Activated CD4-positive, alpha-beta T cell treated with anti-CD3 and anti-CD28 coated beads for 24 hours (primary cell): ENCODE measurements at places on chromosomes 2 and 18.

- DNase-seq: no peak
Observed at GRCh38 chr18:37484983-37485834, 80.4 kb downstream of the CELF4 start.

DNA sequence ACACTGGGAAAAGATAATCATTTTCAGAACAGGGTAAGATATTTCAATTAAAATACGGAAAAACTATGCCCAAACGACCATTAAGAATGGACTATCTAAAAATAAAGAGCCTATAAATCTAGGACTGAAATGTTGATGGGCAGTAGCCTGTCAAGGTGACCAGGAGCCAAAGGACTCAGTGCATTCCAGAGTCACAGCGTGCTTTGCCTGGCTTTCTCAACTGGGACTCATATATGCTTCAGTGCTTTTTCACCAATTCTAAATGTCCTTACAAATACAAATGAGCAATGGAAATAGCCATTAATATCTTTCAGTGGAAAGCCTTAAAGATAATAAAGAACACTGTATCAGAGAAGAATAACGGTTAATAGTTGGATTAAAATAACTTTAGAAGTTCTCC is 35.4 kb downstream of the PREPL start:
- DNase-seq: no peak

DNA sequence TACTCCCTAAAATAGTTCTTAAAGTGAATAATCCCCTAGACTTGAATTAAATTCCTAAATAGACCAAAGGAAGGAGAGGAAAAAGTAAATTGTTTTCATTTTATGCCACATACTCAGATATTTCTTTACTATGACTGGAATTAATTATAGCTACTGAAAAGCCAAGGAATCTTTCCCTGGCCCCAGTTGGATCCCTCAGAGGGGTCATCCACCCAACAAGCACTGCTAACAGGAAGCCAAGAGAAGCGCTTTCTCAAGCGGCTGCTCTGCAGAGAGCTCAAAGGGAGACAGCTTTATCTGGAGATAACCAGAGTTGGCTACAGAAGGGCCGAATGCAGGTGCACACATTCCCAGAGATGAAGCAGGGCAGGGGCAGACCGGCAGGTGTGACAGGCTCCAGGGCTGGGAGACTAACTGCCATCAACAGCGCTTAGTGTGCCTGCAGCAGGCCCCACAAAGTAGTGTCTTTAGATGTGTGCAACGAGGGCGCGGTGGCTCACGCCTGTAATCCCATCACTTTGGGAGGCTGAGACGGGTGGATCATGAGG is 51.1 kb downstream of the POLR1A start:
- no peak for DNase-seq

GRCh38 chr2:113922784-113923183 is 32.9 kb downstream of the ACTR3 start:
- no peak for DNase-seq

DNA sequence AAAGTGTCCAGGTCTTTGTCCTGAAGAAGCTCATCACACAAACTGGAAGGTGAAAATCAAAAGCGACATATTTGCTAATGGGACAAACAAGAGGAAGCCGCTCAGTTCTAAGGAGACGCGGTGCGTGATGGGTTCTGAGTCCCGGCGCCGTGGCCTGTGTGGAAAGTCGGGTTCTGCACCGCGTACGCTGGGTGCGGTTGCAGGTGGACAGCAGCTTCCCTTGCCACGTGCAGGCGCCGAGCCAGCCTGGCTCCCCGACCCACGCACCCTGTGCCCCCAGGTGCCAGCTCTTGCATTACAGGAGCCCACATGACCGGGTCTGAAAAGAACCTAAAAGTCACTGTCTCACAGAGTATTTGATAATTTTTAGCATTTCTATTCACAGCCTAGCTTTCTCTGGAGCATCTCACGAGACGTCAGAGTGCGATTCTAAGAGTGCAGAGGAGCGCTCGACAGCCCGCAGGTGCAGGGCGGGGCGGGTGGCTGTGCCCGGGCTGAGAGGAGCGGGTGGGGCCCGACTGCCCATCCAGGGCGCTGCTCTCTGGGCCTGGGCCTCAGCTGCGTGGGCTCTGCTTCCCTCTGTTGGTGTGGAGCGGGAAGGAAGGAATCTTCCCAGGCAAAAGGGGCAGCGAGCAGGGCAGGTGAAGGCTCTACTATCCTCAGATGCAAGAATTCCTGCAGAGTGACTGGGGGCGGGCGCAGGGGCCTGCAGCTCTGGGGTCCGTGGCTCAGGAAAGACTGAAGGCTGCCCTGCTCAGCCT is 39.4 kb downstream of the MYT1L start:
- DNase-seq: no peak

DNA sequence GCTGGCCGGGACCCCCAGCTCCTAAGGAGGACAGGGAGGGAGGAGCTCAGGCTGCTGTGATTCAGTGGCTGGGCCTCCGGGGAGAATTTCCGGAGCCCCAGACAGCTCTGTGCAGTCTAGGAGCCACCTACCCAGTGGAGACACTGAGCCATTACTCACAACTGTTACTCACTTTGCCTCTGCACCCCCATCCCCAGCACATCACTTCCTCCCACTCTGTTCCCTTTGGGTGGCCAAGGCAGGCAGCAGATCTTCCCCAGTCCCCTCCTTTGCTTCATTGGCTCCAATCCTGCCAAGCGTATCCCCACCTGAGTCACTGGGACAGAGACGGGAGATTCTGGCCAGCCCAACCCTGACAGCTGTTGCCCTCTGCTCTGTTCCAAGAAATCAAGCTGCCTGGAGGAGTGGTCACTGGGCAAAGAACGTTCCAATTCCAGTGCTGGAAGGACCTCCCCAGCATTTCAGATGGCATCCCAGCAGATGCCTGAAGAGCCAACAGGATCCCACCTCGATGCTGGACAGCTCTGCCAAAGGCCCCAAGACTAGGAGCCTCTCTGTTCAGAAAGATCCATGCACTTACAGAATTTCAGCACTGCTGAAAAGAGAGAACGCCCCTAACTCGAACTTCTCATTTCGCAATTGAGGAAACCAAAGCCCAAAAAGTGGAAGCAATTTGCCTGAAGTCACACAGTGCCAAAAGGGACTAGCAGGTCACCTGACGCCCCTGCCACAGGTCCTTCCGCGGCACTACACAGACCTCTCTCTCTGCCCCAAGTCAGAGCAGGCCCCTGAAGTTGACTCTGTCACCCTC is 68.3 kb downstream of the TNS1 start:
- DNase-seq: no peak

DNA sequence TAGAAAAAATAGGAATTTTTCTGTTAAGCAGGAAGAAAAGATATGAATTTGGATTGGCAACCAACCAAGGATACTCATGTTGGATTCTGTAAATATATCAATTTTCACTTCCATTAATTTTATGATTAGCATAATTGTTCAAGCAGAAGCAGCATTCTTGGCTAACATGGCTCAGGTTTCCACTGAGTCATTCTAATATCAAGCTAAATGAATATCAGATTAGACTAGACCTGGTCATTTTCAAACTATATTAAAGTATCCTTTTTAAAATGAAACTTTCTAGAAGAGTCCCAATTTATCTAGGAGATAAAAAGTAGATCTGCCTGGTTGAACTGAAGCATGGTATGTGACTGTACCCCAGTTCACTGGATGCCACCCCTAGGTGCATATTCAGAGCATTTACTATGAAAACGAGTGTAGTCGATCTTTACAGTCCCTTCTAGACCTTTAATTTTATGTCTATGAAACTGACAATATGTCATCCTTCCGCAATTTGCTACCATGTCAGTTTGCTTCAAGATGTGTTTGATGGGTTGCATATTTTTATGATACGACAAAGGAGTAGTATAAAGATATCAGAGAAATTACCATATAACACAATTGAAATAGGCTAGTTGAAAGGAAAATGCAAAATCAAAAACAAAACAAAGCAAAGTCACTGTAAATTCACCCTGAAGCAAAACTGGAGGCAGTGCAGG is 704.9 kb downstream of the ERBB4 start:
- DNase-seq: no peak

DNA sequence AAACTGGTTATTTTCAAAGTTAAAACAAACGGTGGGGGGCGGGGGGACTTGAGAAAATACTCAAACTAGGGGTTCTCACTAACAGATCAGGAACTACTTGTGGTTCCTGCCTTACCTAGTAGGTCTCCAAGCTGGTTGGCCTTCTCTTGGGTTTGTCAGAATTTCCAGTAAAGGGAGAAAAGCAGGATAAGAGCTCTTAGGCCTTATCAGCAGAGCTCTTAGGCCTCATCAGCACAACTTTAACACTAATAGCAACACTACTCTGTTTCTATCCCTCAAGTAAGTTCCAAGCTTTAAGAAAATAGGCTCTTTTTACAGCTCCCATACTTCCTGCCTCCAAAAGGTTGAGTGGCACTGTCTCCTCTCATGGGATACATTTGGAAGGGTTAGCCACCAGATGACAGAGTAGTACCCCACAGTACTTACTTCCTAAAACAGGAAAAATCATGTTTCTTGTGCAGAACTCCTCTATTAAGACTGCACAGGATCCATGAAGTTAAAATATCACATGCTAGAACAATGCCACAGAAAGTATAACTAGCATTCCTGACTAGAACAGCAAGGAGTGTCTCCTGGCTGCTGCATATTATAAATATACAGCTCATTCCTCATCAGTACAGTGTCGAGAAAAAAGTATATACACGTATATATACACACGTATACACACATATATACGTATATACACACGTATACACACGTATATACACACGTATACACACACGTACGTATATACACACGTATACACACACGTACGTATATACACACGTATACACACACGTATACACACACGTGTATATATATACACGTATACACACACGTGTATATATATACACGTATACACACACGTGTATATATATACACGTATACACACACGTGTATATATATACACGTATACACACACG is 6.1 kb downstream of the FBXO11 start:
- DNase-seq: no peak

GRCh38 chr2:132654968-132655367 is 15.0 kb downstream of the LYPD1 start:
- DNase-seq: no peak

DNA sequence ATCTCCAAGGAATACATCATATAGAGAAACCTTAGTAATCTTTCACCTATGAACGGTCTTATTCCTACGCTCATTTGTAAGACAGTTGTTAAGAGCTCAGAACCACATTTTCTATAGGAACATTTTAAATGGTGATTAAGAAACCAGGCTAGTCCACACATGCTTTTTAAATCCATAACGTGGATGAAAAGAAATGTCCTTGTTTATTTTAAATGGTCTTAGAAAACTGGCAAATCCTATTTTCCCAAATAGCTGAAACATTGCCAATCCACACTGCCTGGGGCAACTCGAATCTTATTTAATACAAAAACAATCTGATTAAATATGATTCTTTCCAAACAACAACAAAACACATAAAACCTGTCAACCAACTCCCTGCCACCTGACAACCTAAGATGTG is 23.7 kb downstream of the METTL8 start:
- no peak for DNase-seq

DNA sequence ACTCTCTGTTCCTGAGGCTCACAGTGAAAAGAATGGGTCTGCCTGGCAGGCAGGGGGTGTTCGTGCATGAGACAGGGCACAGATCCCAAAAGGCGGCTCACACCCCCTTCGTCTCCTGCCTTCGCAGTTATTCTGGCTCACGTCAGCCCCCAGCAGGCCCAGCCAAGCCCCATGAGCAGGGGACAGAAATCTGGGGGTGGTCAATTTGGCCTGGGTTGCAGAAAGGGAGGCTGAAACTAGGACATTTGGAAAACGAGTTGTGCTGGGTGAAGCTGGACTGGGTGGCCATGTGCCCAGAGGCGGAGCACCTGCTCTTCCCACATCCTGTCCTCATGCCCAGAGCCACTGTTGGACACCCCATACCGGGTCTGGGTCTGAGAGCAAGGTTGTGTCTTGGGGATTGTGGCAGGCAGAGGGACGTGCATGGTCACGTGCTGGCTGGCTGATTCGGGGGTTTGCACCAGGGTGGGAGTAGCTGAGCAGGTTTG is 99.0 kb upstream of the MCFD2 start:
- no peak for DNase-seq

- no peak for DNase-seq
Observed at GRCh38 chr2:32991091-32991845, 44.5 kb downstream of the LTBP1 start.

GRCh38 chr2:142199073-142199472 is 68.3 kb upstream of the LRP1B start:
- no peak for DNase-seq

GRCh38 chr2:70991142-70991541 is 3.5 kb downstream of the TEX261 start:
- DNase-seq: no peak

DNA sequence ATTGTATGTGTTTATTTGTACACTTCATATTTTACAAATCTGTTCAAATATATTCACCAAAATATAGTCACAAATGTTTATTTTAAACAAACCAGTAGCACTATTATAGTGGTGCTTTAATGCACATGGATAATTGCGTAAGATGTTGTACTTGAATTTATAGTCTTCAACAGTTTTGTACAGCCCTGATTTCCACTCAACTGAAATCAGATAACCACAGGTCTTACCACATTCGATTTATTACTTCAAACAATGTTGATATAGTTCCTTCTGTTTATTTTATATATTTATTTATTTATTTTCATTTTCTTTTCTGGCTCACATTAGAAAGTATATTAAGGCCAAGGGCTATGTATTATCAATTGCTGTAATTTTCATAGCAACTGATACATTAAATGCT is 99.4 kb upstream of the ZNF804A start:
- DNase-seq: no peak

- DNase-seq: no peak
Observed at GRCh38 chr2:58739033-58739432, 497.9 kb upstream of the FANCL start.

GRCh38 chr2:134416637-134417036 is 162.8 kb downstream of the MGAT5 start:
- DNase-seq: no peak

- DNase-seq: no peak
Observed at GRCh38 chr2:8151888-8152287, 530.0 kb upstream of the ID2 start.

GRCh38 chr2:85015653-85016360 is 44.8 kb downstream of the KCMF1 start:
- DNase-seq: no peak

GRCh38 chr2:231002641-231003040 is 6.7 kb downstream of the SPATA3 start:
- no peak for DNase-seq

GRCh38 chr18:79642626-79643025 is 37.0 kb upstream of the CTDP1 start:
- DNase-seq: no peak

DNA sequence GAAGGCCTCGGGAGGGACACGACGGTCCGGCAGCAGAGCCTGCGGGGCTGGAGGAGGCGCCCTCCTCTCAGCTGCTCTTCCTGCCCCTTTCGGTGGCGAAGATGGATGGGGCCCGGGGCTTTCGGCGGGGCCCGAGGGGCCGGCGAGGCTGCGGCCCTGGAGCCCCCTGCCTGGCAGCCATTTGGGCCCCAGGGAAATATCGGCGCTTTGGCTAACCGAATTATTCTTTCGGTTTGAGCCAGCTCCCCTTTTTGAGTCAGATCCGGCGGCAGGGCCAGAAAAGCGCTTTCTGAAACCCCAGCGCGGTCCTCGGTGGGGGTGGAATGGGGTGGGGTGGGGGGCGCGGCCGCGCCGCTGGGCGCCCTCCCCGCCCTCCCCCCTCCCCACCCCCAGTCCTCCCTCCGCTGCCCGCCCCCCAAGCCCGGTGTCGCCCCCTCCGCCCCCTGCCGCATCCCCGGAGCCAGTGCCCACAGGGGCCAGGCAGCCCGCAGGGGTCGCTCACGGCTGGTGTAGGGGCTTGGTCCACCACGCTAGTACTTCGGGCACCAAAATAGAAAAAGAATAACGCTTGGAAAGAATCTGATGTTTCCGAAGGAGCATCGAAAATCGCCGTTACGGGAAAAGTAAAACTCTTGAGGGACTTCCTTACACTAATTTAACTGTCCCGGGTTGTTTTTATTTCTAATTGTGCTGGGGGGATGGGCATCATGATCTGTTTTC is 9.1 kb upstream of the ARID5A start:
- DNase-seq: peak; percentile 65
